Neural progenitor cell (in vitro differentiated cells): ENCODE measurements at places on chromosomes 12 and 14. TPM values are rescaled to one million over a fixed set of nuclear protein-coding genes. Genes with fewer than 3 reads are reported as not detected.

GRCh38 chr12:100798286-100799160 is 3.9 kb downstream of the ANO4 start:
- DNase-seq = no peak

Gene IL22
- not detected in 2 replicates for total RNA-seq

GRCh38 chr12:112854344-112854743 is 52.4 kb upstream of the OAS1 start:
- DNase-seq = no peak

GRCh38 chr12:119151445-119152026 is 27.2 kb upstream of the HSPB8 start:
- DNase-seq = no peak

DNA sequence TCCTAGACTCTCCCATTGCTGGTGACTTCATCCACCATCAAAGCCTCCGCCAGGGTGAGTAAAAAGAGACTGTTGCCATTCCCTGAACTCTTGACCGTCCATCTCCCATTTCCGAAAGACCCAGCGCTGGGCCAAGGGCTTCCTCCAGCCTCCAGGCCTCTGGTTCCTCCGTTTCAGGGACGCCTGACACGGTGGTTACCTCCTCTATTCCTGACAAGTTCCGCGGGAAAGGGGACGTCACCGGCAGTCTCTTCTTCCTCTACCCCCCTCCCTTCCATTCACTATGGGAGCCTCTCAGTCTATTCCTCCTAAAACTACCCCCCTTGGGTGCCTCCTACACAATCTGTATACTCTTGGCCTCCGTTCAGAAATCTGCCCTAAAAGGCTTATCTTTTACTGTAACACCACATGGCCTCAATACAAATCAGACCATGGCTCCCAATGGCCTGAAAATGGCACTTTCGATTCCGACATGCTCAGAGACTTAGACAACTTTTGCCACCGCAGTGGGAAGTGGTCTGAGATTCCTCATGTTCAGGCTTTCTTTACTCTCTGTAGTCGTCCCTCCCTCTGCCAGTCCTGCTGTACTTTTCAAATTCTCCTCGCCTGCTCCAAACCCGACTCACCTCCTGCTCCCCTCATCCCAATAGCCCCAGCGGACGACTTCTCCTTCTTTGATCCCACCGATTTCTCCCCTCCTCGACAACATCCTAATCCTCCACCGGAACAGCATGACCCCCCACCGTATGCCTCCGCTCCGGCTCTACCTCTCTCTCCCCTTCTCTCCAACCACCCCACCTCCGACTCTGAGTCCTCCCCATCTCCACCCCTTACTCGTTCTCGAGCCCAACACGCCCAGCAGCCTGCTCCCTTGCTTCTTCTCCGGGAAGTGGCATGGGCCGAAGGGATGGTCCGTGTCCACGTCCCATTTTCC is 70.4 kb downstream of the MOK start:
- DNase-seq = no peak

DNA sequence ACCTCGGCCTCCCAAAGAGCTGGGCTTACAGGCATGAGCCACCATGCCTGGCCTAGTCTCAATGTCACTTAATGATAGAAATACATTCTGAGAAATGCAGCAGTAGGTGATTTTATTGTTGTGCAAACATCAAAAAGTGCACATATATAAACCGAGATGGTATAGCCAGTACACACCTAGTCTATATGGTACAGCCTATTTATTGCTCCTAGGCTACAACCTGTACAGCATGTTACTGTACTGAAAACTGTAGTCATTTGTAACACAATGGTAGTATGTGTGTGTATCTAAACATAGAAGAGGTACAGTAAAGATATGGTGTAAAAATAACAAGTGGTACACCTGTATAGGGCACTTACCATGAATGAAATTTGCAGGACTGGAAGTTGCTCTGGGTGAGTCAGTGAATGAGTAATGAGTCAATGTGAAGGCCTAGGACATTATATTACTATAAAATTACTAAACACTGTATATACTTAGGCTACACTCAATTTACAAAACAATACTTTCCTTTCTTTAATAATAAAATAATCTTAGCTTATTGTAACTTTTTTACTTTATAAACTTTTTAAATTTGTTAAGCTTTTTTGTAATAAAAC is 166.7 kb upstream of the SYT1 start:
- no peak for DNase-seq

GRCh38 chr14:32421781-32422180 is 92.7 kb downstream of the AKAP6 start:
- no peak for DNase-seq

DNA sequence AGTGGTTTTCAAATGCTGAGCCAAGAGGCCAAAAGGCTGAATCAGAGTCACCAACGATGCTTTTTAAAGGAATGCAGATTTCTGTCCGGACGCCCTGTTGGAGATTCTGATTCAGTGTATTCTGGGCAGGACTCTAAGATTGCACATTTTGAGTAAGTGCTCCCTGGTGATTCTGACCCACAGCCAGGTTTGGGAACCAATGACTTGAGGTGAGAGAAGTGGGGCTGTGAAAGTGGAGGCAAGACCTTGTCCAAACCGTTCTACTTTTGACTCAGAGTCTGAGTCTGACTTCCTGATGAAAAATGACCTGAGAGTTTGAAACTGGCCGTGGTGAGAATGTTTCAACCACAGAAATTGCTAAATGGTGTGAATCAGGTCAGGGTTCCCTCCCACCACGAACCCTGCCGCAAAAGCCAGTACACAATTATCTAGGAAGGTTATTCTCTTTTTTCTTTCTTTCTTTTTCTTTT is 90.2 kb downstream of the NTN4 start:
- no peak for DNase-seq

Gene SYCP3
- 0.03 and 0.04 TPM in 2 replicates for total RNA-seq

GRCh38 chr14:52351233-52352060 is 37.3 kb downstream of the PTGER2 start:
- DNase-seq = no peak

DNA sequence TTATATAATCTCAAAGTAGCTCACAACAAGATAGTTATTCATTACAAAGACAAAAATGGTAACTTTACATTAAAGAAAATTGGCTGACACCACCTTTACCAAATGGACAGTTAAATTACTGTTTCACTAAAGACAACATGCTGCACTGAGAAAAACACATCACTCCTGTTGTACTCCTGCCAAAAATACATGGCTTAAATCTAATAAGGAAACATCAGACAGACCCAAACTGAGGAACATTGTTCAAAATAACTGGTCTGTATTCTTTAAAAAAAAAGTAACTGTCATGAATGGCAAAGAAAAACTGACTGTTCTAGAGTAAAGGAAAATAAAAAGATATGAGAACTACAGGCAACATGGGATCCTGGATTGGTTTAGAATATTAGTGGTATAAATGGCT is 151.3 kb upstream of the DCN start:
- no peak for DNase-seq

Gene SUSD6
- 6.3 and 9.2 TPM in 2 replicates for total RNA-seq

- no peak for DNase-seq
Observed at GRCh38 chr14:94356379-94357056, 31.9 kb downstream of the SERPINA1 start.

DNA sequence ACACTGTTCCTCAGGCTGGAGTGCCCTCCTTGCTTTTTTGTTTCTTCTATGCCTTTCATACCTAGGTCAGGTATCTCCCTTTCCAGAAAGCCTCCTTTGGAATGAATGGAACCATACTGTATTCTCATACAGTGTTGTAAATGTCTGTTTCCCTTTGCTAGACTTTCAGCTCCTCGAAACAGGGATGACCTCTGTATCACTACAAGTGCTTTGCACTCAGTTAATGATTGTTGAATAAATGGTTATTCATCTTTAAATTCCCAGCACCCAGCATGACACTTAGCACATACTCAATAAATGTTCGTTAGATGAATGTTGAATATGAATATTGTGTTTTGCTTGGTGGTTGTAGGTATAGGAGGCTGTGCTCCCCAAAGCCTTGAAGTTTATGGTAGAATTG is 5.9 kb upstream of the TULP3 start:
- no peak for DNase-seq

DNA sequence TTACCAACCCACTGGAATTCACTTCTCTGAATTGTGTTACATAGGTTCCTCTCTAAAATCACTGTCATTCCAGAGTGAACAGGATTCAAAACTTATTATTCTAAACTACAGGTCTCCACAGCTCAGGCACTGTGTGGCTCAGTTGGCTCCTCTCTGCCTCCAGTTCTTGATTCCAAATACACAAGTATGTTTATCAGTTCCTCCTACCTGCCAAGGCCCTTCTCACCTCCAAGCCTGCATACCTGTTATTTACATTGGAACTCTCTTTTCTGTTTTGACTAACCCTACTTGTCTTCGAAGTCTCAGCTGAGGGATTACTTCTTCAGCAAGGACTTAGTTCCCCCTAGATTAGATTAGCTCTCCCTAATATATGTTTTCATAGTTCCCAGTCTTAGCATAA is 397.6 kb upstream of the TMTC1 start:
- no peak for DNase-seq

Gene FAM234B
- 20.8 and 23.1 TPM in 2 replicates for total RNA-seq

Gene SMIM41
- total RNA-seq = not detected in 2 replicates

Gene PLA2G1B
- not detected in 2 replicates for total RNA-seq

GRCh38 chr14:76904100-76904739 is 78.0 kb downstream of the LRRC74A start:
- no peak for DNase-seq

- DNase-seq = peak; percentile 88
Observed at GRCh38 chr14:23182372-23183157, 895 bp downstream of the SLC7A8 start.

- DNase-seq = no peak
Observed at GRCh38 chr14:90168425-90169105, 87.8 kb upstream of the PSMC1 start.

- DNase-seq = peak; percentile 87
Observed at GRCh38 chr14:36221112-36221511, 44.6 kb upstream of the PTCSC3 start.

DNA sequence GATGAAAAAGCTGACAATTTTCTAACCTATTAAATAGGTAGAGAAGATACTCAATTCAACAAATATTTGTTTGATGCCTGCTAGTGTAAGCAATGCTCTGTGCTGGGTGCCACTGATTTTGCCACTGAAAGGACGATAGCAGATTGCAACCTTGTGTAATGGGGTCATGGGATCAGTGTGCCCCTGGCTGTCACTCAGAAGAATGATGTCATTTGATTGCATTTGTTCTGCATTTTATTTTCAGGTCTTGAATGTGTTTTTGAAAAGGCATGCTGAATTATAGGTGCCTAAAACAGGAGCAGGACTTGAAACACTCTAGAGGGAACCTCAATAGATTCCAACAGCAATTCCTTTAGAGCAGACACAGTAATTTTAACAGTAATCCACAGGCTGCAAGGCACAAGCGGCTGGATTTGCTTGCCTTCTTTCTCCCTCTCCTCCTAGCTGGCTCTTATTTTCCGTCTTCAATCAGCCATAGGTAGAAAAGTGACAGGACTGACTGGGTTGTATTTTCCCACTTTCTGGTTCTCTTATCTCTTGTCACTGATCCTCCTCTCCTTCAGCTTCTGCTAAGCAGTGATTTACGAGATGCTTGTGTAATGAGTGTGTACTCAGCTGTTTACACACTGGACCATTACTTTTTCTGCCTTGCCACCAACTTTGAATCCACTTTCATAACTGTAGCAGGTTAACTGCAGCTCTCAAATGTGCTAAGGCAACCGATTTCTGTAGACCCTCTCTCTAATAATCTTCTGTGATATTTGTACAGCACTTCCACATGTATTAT is 4.1 kb downstream of the PLXNC1 start:
- DNase-seq = no peak

GRCh38 chr12:57694459-57695019 is 607 bp downstream of the OS9 start:
- DNase-seq = peak; percentile 58

Gene MYH6
- total RNA-seq = 0.03 TPM in 1 of 2 replicates, not detected in the other

- DNase-seq = no peak
Observed at GRCh38 chr14:79596551-79596950, 614.8 kb downstream of the DIO2 start.

Gene OTX2
- 453 and 513 TPM in 2 replicates for total RNA-seq

DNA sequence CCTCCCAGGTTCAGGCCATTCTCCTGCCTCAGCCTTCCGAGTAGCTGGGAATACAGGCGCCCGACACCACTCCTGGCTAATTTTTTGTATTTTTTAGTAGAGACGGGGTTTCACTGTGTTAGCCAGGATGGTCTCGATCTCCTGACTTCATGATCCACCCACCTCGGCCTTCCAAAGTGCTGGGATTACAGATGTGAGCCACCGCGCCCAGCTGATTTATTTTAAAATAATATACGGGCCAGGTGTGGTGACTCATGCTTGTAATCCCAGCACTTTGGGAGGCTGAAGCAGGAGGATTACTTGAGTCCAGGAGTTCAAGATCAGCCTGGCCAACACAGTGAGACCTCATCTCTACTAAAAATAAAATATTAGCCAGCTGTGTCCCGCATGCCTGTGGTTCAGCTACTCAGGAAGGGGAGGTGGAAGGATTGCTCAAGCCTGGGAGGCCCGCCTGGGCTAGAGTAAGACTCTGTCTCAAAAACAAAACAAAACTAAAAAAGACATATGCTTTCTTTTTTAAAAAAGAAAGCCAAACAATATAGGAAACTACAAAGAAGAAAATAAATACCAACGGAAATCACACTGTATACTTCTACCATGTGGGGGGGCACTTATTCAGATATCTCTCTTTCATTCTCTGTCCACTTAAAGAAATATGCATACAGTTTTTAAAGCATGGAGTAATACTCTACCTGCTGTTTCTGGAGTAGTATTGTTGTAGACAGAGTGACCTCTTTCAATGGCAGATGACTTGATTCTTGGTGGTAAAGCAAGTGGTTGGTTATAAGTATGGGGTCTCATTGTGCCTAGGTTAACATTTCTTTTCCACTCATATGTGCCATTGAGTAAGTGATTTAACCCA is 930 bp upstream of the MIA2 start:
- no peak for DNase-seq

Gene EID3
- total RNA-seq = 4.3 and 8.0 TPM in 2 replicates

DNA sequence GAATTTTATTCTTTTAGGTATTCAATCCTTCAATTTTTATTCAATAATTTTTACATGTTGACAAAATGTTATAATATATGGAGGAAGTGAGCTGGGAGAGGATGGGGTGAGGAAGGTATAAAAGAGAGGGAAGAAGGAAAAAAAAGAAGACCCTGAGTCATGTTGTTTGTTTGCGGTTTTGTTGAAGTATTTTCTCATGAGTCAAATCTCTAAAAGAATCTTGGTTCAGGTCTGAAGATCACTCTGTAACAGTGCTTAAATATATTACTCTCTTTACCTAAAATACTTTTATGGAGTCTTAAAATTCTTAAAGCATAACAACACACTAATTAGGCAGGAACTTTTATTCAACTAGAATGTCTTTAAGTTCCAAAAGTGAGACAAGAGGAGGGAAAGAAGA is 489.6 kb upstream of the GARIN6 start:
- no peak for DNase-seq

GRCh38 chr12:76692846-76693245 is 71.1 kb upstream of the ZDHHC17 start:
- no peak for DNase-seq

Gene CAPS2
- 14.4 and 20.1 TPM in 2 replicates for total RNA-seq
